ENCODE measurements at places on chromosomes 5 and 9. TPM values are rescaled to one million over a fixed set of nuclear protein-coding genes. Genes with fewer than 3 reads are reported as not detected.

DNA sequence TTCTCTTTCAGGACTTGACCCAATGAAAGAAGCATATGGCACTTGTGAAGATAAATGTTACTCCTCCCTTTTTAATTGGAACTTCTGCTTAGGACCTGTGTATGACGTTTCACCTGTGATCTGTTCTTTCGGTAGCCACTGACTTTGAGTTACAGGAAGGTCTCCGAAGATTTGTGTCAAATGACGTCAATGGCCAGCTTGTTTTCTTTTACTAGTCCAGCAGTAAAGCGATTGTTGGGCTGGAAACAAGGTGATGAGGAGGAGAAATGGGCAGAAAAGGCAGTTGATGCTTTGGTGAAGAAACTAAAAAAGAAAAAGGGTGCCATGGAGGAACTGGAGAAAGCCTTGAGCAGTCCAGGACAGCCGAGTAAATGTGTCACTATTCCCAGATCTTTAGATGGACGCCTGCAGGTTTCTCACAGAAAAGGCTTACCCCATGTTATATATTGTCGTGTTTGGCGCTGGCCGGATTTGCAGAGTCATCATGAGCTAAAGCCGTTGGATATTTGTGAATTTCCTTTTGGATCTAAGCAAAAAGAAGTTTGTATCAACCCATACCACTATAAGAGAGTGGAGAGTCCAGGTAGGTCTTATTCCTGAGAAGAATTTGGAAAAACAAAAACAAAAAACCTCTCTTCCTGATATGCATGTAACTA, 21.1 kb downstream of the SMAD5 start:
- no peak for DNase-seq

- no peak for DNase-seq
Measured at GRCh38 chr5:134394932-134395331, 16.7 kb downstream of the CDKN2AIPNL start.

GRCh38 chr9:92151691-92152393, 36.6 kb upstream of the SPTLC1 start:
- no peak for DNase-seq

DNA sequence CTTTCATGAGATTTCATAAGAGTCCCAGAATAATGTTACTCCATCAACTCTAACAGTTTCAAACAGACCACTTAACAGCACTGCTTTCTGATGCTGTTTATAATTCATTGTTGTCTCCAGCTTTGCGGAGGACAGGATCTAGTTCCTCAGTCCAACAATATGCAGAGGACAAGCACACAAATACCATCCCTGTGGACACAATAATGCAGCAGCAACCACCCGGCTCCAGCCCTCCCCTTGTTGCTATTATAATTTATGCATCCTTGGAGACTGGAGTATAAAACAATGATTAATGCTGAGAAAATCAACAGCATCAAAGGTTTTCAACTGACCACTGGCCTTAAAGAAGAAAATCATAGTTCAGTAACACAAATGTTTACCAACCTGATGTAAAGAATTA, 108.3 kb downstream of the DENND1A start:
- no peak for DNase-seq

DNA sequence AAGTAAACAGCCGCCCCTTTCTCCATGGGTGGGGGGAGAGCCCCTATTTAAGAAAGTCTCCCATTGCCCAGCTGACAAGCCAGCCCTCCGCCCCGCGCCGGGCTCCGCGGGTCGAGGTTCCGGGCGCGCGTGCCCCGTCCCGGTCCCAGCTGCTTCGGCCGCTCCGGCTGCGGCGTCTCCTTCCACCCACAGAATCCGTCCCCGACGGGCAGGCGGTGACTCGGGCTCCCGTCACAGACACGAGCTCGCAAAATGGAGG, 223 bp downstream of the NR3C1 start:
- no peak for DNase-seq

- DNase-seq = no peak
Measured at GRCh38 chr5:10859393-10860195, 98.6 kb upstream of the DAP start.

GRCh38 chr5:21173036-21173435, 1185.0 kb upstream of the CDH18 start:
- DNase-seq = no peak

GRCh38 chr5:138920181-138920580, 45.0 kb upstream of the LRRTM2 start:
- DNase-seq = no peak

DNA sequence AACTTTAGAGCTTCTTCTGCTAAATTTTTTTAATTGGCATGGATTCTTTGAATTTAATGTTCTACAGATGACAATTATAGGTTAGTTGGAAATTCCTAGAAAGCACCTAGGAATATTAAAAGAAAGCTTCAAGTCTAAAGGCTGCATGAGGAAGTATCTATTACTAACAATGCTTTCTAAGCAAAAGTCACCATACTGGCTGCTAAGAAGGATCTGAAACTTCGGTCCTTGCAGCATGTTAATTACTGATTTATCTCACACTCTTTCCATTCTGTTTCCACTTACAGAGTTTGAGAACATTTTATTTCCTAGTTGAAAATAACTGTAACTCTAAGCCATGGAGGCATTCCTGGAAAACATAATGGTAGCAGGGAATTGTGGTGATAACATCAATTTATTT, 8.4 kb downstream of the SEMA6A start:
- no peak for DNase-seq

- DNase-seq = no peak
Measured at GRCh38 chr5:115333164-115333563, 36.7 kb upstream of the CCDC112 start.

The IFNB1 gene
- total RNA-seq = not detected

The PCDHGB2 gene
- total RNA-seq = 5.3 TPM

The LCN1 gene
- not detected for total RNA-seq

The SLC27A4 gene
- 20.3 TPM for total RNA-seq

The SPINK13 gene
- not detected for total RNA-seq

The PCDHA4 gene
- 3.1 TPM for total RNA-seq

The EFNA5 gene
- 30.5 TPM for total RNA-seq

Data from Panc1 (cell line).